ENCODE measurements at places on chromosomes 2 and 18.

- no peak for DNase-seq
Observed at GRCh38 chr2:192145496-192145895, 49.2 kb downstream of the TMEFF2 start.

DNA sequence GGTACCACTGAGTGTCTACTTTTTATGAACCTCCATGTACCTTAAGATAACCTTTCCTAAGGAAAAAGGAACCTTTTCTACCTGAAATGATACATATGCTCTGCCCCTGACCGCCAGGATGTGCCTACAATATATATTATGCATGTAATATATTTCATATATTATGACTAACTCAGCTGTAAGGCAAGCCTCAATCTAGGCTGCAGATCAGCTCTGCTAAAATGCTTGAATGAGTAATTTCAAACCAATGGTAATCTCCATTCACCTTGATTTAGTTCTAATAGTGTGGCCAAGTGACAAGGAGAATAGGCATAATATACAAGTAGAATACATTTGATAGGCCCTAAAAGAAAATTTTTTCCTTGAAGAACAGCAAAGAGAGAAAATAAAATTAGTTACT, 101.8 kb downstream of the DPP4 start:
- no peak for DNase-seq

DNA sequence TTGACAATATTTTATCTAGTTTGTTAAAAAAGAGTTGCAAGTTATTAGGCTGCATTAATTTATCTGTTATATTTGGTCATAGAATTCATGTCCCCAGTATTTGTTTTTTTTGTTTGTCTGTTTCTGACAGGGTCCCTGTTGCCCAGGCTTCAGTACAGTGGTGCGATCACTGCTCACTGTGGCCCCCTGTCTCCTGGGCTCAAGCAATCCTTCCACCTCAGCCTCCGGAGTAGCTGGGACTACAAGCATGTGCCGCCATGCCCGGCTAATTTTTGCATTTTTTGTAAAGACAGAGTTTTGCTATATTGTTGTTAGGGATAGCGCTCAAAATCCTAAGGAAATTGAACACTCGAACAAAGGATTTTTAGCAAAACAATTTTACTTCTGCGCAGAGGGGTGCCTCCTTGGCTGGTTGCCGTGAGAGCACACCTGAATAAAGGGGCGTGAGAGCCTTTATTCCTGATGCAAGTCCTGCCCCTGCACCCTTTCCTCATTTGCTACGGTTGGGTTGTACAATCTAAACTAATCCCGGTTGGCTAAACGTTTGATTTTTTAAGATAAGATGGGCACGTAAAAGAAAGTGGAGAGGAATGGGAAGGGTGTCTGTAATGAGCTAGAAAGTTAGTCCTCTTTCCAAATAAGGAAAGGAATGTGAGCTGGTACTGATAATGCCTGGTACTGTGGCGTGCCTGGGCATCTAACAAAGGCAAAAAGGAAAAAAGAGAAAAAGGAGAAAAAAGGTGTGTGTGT, 65.5 kb downstream of the COMMD1 start:
- no peak for DNase-seq

GRCh38 chr2:144489315-144489916, 30.5 kb downstream of the ZEB2 start:
- DNase-seq = no peak

DNA sequence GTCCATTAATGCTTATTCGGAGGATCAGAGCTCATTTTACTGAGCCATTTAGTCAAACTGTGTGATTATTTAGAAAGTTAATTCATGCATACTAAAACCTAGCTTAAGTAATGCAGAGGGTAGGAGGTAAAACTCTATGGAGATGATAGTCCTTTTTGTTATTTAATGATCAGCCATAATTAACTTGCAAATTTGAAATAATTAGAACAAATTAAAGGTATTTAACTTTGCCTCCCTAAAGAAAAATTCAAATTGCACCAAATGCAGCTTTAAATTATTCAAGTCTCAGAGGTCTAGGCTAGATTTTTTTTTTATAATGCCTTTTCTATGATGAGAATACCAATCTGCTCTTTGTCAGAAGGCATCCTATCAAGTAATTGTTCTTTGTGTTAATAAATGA, 310.9 kb downstream of the KIAA1328 start:
- no peak for DNase-seq

GRCh38 chr2:96342085-96342484, 6.5 kb downstream of the NCAPH start:
- peak; percentile 58 for DNase-seq

DNA sequence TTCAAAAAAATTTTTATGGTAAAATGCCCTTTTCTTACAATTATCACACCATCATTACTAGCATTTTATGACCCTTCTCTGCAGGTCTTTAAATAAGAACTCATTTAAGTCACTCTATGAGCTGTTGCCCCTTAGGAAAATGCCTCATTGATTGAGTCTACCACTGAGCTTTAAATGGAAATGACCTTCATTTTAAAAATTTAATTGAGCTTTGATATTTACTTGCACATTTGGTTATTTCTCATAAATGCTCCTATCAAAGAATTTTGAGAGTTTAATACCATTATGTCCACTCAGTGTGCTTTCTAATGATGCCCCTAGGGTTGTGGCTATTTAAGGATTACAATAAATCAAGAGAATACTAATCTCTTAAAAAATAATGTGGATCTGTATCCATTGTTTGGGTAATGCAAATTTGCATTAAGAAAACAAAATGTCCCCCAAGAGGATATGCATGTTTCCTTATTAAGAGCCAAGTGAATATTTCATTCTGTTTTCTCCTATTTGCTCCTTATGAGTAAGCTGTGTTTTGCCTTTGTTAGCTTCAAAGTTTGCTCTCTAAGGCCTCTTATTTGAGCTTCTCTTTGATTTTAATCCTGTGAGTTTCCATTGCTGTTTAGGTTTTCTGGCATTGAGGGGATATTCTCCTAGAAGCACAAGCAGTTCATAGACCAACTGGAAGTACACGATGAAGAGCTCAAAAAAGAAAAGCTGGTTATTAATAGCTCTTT, 69.8 kb downstream of the CERS6 start:
- DNase-seq = no peak

DNA sequence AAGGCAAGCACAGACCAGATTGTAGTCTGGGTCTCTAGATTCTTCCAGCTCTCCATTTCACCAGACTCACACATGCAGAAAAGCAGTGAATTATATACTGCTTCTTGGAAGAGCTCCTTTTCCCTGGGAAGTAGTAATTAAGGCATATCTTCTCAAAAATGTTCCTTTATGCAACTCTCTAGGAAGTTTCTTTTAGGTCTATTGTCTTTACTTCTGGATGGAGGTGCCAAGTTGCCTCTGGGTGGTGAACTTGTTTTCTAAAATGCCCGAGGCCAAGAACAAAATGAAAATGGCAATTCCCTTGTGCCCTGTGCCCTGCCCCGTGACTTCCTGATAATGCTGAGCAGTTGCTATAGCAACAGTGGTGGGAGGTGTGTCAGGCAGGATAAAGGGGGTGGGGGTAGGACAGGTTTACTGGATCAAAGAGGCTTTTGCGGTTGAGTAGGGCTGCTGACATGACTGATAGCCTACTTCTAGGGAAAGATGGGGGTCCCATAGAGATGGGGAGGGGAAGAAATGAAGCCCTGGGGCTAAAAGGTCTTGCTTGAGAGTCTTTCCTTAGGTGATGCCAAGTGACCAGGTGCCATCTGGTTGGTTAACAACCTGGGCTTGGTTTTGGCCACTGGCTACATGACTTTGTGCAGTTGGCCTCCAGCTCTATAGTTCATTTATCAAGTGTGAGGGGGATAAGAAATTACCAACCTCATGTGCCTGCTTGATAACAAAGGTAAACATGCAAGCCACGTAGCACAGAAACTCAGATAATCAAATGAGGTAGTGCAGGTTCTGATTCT, 11.8 kb downstream of the IGFBP2 start:
- DNase-seq = no peak

DNA sequence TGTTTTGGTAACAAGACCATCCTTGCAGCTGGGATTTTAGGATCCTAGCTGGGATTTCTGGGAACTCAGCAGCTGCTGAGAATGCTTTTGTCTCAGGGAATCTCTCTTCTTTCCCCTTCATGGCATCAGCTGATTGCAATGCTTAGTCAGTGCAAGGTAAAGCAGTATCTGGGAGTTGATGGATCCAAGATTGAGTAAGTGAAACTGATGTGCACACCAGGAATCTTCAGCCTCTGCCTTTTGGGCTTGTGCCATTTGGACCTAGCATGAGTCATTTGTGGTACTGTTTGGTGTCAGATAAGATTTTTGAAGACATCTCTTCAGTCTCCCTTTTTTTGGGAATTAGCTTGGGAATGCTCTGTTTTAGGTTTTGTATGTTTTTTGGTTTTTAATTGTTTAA, 363.3 kb upstream of the TFPI start:
- no peak for DNase-seq

Data from activated CD8-positive, alpha-beta T cell treated with anti-CD3 and anti-CD28 coated beads for 36 hours (primary cell).